ENCODE measurements at places on chromosomes 5 and 9. TPM values are rescaled to one million over a fixed set of nuclear protein-coding genes. Genes with fewer than 3 reads are reported as not detected.

DNA sequence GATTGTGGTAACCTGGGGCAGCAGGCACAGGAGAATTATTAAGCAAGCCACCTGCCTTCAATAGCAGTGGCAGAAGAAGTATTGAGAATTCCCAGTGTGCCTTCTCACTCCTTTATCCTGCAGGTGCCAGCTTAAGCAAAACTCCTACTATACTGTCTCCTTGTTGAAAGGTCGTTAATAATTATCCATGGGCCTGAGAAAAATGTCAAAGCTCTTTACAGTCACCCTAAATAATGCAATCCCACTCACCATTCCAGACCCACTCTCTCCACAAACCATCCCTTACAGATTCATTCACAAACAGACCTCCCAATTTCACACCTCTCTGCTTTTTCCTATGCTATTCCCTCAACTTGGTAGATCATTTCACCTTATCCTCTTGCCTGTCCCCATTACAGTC is 161.5 kb upstream of the TRIM32 start:
- H3K4me1 ChIP-seq: peaks cover 3% of the 10 kb centered on the region
- no peak overlapping the region for H3K4me3 ChIP-seq
- H3K36me3 ChIP-seq: no peaks in the 10 kb centered on the region
- no peak overlapping the region for H3K27ac ChIP-seq
- no peak for DNase-seq

DNA sequence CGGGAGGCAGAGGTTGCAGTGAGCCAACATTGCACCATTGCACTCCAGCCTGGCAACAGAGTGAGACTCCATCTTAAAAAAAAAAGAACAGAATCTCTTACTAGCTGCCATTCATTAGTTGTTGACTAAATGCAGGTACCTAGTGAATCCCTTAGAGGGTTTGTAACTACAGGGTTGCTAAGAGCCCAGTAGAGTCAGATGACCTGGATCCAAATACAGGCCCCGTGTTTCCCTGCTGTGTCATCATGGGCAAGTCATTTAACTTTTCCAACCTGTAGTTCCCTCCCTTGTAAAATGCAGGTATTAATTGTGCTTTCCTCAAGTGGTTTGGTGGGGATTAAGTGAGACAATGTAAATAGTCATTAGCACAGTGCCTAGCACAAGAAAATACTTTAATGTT is 32.8 kb downstream of the PLAC8L1 start:
- peaks cover 5% of the 10 kb centered on the region for H3K27me3 ChIP-seq
- H3K4me1 ChIP-seq: peaks cover 14% of the 10 kb centered on the region
- H3K27ac ChIP-seq: no peak overlapping the region
- no peak for DNase-seq

DNA sequence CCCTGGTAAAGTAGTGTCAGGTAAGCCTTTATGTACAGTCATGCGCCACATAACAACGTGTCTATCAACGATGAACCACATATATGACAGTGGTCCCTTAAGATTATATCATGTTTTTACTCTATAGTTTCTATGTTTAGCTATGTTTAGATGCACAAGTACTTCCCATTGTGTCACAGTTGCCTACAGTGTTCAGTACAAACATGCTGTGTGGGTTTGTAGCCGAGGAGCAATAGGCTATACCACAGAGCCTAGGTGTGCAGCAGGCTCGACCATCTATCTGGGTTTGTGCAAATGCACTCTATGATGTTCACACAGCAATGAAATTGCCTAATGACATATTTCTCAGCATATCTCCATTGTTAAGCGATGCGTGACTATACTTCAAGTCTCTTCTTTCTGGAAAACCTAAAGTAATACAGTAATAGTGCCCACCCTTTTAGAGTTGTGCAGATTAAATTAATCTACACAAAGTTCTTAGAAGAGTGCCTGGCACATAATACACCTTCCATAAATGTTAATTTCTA is 295.9 kb downstream of the ARHGAP26 start:
- H3K4me1 ChIP-seq: peaks cover 50% of the 10 kb centered on the region
- no peaks in the 10 kb centered on the region for H3K27me3 ChIP-seq
- no peak for DNase-seq
- H3K27ac ChIP-seq: no peak overlapping the region
- peaks cover 6% of the 10 kb centered on the region for H3K36me3 ChIP-seq

The PCDHGA7 gene
- total RNA-seq: 0.17 TPM

The SPINK6 gene
- total RNA-seq: not detected

- no peak overlapping the region for H3K27ac ChIP-seq
- H3K4me3 ChIP-seq: no peak overlapping the region
- H3K36me3 ChIP-seq: peaks cover 8% of the 10 kb centered on the region
- no peak for DNase-seq
- peaks cover 24% of the 10 kb centered on the region for H3K4me1 ChIP-seq
- H3K27me3 ChIP-seq: no peaks in the 10 kb centered on the region
These were observed 173.5 kb downstream of the FGF1 start for GRCh38 chr5:142512043-142513042.

DNA sequence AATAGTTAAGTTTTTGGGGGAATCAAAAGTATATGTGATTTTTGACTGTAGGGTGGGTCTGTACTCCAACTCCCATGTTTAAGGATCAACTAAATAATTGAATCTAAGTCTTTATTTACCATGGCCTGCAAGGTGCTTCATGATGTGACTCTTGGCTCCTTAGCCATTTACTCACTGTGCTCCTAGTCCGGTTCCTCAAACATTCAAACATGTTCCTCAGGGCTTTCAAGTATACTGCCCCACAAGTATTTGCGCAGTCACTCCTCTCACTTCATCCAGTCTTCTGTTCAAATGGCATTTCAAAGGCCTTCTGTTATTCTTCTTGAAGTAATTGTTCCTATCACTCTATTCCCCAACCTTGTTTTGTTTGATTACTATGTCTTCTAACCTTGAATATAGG is 16.4 kb downstream of the SMC2 start:
- H3K27me3 ChIP-seq: no peaks in the 10 kb centered on the region
- H3K4me1 ChIP-seq: no peaks in the 10 kb centered on the region
- no peak overlapping the region for H3K4me3 ChIP-seq
- no peak for DNase-seq

DNA sequence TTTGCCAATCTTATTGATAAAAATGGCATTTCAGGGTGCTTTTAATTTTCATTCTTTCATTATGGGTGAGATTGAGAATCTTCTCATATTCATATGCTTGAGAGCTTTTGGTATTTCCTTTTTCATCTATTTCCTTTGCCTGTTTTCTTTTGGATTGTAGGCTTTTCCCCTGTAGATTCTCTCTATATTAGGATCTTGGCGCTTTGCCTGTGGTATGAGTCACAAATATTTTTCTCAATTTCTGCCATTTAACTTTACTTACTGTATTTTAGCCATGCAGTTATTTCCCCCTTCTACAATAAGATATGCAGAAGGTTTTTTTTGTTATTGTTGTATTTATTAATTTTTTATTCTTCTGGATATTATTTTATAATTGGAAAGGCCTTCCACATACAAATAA is 21.5 kb upstream of the KLF9 start:
- H3K27ac ChIP-seq: peak overlapping the region; percentile 60
- no peaks in the 10 kb centered on the region for H3K27me3 ChIP-seq
- DNase-seq: no peak
- no peak overlapping the region for H3K4me3 ChIP-seq
- peaks cover 61% of the 10 kb centered on the region for H3K4me1 ChIP-seq

- no peak for DNase-seq
- no peaks in the 10 kb centered on the region for H3K27me3 ChIP-seq
- no peaks in the 10 kb centered on the region for H3K4me1 ChIP-seq
- peaks cover 2% of the 10 kb centered on the region for H3K36me3 ChIP-seq
- no peak overlapping the region for H3K27ac ChIP-seq
- H3K4me3 ChIP-seq: no peak overlapping the region
These were observed 122.4 kb downstream of the MVB12B start for GRCh38 chr9:126448865-126449577.

DNA sequence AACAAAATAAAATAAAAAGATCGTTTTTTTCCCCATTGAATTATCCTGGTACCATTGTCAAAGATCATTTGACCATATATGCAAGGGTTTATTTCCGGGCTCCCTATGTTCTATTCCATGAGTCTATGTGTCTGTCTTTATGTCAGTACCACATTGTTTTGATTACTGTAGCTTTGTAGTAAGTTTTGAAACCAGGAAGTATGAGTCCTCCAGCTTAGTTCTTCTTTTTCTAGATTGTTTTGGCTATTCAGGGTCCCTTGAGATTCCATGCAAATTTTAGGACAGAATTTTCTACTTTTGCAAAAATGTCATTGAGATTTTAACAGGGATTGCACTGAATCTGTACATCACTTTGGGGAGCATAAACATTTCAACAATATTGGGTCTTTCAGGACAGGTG is 18.7 kb upstream of the EEIG1 start:
- no peaks in the 10 kb centered on the region for H3K36me3 ChIP-seq
- no peak for DNase-seq
- no peak overlapping the region for H3K4me3 ChIP-seq
- H3K27me3 ChIP-seq: no peaks in the 10 kb centered on the region

DNA sequence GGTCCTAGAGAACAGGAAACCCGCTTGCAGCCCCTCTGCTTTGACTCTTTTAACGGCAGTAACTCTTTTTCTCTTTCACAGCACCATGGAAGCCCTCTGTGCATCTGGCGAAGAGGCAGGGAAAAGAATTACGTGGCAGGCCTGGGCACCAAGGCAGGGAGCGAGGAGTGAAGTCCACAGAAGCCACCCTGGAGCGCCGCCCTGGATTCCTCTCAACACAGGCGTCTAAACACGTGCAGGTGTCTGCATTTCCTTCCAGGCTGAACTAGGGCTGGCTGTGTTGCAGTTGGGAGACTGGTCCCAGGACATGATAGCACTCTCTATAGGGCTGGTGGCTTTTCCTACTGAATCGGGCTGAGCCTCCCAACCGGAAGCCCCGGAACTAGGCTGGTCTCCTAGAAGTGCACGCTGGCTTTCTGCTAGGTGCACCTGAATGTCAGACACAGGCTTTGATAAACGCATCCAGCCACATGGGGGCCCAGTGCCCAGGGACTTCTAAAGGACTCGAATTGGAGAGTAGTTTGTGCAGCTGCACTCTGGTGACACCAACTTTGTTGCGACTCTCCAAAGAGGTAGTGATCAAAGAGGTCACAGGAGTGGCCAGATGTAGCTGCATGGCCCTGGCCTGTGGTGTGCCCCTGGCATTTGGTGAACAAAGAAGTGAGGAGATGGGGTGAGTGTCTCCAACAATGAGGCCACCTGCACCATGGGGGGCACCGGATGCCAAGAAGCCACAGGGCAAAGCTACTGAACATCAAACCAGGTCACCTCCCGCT is 54.5 kb downstream of the AK8 start:
- no peak for DNase-seq
- H3K4me1 ChIP-seq: no peaks in the 10 kb centered on the region
- peaks cover 52% of the 10 kb centered on the region for H3K27me3 ChIP-seq

The GDF9 gene
- total RNA-seq: 0.29 TPM

DNA sequence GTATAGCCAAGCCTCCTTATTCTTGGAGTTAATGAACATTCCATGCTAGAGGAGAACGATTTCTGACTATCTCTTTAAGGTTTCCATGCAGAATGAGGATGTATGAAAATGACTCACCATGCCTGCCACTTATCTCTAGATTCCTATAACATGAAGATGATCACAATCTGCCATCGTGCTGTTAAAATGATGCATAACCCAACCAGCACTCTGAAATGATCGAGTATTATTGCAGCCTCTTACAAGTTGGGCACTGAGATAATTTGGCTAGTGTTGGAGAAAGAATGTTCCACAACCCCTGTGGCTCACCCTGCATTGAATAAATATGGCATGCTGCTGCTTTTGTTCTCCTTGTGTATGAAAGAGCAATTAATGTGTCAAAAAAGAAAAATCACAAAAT is 1143.6 kb upstream of the WWC1 start:
- H3K4me1 ChIP-seq: no peaks in the 10 kb centered on the region
- H3K36me3 ChIP-seq: no peaks in the 10 kb centered on the region
- no peak overlapping the region for H3K4me3 ChIP-seq
- H3K27me3 ChIP-seq: peaks cover 14% of the 10 kb centered on the region
- DNase-seq: no peak

The SOHLH1 gene
- total RNA-seq: not detected

The PRSS3 gene
- not detected for total RNA-seq

The IFNA21 gene
- total RNA-seq: not detected

The SPATA31A3 gene
- total RNA-seq: not detected

DNA sequence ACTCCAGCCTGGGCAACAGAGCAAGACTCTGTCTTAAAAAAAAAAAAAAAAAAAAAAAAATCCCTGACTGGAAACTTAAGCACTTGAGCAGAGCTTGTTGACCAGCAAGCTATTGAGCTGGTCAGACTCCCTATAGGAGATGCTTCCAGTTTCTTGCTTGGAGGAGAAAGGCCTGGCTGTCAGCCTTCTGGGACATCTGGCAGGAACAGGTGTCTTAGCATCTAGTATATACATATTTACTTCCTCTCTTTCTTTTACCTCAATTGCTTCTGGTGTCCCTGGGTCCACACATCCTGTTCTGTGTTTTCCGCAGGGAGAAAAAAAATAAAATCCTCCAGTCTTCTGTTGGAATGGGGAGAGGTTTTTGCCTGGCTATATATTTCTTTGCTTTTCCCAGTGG is 60.1 kb downstream of the PRKACG start:
- no peak overlapping the region for H3K4me3 ChIP-seq
- H3K36me3 ChIP-seq: no peaks in the 10 kb centered on the region
- H3K27me3 ChIP-seq: peaks cover 13% of the 10 kb centered on the region
- no peak for DNase-seq

DNA sequence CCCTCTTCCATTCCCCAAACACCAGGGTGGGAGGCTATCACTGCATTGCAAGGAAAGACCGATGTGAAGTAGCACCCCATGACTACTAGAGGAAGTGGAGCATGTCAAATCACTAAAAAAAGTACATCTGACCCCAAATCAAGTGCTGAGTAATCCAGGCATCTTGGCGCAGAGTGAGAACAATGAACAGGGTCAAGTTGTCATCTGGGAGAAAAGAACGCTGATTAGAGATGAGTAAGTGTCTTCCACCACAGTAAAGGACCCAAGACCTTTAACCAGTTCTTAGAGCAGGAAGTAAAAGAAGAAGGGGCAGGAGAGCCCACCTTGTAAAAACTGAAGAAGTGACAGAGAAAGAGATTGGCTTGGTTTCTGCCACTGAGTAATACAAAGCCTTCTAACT is 75.0 kb upstream of the RAD23B start:
- H3K4me3 ChIP-seq: no peak overlapping the region
- peaks cover 2% of the 10 kb centered on the region for H3K36me3 ChIP-seq
- DNase-seq: no peak
- H3K27me3 ChIP-seq: no peaks in the 10 kb centered on the region
- peaks cover 5% of the 10 kb centered on the region for H3K4me1 ChIP-seq

DNA sequence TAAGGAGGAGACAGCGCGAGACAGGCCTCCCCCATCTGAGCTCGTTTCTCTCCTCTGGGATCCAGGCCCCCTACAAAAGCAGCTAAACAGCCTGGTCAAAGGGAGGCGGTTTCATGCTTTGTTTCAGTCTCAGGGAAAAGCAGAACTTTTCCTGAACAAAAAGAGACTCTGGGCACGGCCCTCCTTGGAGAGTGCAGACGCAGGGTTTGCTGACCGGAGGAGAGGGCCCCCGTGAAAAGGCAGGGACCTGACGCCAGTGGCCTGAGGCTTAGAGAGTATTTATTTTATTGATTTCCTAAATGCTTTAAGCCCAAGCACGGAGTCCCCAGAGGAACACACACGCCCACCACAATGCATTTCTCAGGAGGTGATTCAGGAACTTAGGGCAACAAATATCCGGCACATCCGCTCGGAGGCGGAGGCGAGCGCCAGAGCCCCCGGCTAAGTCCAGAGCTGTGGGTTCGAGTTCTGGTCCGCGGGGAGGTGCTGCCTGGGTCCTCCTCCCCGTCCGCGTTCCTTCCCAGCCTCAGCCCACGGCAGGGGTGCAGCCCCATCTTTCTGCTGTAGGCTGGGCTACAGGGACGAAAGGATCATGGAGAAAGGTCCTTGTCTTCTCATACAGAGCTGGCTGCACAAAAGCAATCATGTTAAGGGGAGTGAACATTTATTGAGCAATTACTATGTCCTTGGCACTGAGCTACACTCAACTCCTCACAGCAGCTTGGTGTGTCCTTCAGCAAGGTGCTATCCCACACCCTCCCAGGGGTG is 40.0 kb downstream of the PTGES start:
- no peaks in the 10 kb centered on the region for H3K36me3 ChIP-seq
- H3K27ac ChIP-seq: peak overlapping the region; percentile 92
- H3K4me3 ChIP-seq: peak overlapping the region; percentile 47
- no peaks in the 10 kb centered on the region for H3K27me3 ChIP-seq
